Ovary (tissue), 10 donors: ENCODE measurements at places on chromosomes 2 and 18.

GRCh38 chr2:28588292-28588670 lies 92.4 kb downstream of the PLB1 start:
- no peak overlapping the region for H3K4me3 ChIP-seq
- peaks cover 4% of the 10 kb centered on the region for H3K4me1 ChIP-seq
- H3K36me3 ChIP-seq: no peaks in the 10 kb centered on the region
- H3K27me3 ChIP-seq: no peaks in the 10 kb centered on the region
- H3K27ac ChIP-seq: no peak overlapping the region
- DNase-seq: no peak

- DNase-seq: no peak
- H3K4me1 ChIP-seq: peaks cover 4% of the 10 kb centered on the region
- H3K27ac ChIP-seq: no peak overlapping the region
- H3K4me3 ChIP-seq: no peak overlapping the region
- no peaks in the 10 kb centered on the region for H3K36me3 ChIP-seq
These were observed 198.7 kb downstream of the LTBP1 start for GRCh38 chr2:33145459-33145858.

DNA sequence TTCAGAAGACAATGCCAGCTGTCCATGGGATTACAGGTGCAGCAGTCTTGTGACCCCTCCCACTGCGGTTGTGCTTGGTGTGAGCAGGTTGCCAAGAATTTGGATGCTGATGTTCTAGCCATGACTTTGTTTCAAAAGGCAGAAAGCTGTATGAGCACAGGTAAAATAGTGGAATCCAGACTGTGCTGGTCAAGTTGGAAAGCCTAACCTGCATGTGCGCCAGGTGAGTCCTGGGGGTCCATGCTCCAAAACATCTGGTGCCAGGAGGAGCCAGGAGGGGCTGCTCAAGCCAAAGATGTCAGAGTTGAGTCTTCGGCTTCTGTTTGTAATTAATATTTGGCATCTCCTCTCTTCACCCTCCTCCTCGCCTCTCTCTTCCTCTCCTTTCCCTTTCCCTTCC lies 330.1 kb downstream of the MYCN start:
- H3K4me1 ChIP-seq: no peaks in the 10 kb centered on the region
- no peak overlapping the region for H3K4me3 ChIP-seq
- H3K27me3 ChIP-seq: no peaks in the 10 kb centered on the region

DNA sequence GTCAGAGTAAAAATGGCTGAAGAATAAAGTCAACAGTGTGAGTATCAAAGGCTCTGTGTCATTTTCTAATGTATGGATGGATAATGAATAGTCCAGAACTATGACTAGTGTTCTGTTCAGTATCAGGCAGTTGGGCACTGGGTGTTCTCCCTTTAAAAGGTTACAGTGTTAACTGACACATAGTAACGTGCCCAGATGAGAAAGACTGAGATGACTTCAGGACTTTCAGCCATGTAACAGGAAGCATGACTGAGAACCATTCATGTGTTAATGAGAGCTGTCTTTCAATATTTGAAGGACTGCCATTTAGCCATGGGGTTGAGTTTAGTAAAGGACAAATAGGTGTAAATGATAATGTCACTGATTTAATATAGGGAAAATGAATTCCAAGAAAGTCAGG lies 187.1 kb downstream of the GULP1 start:
- no peaks in the 10 kb centered on the region for H3K4me1 ChIP-seq
- no peak overlapping the region for H3K27ac ChIP-seq
- H3K4me3 ChIP-seq: no peak overlapping the region
- no peak for DNase-seq

- H3K27me3 ChIP-seq: no peaks in the 10 kb centered on the region
- no peaks in the 10 kb centered on the region for H3K4me1 ChIP-seq
- no peaks in the 10 kb centered on the region for H3K36me3 ChIP-seq
- H3K27ac ChIP-seq: no peak overlapping the region
- H3K4me3 ChIP-seq: no peak overlapping the region
- DNase-seq: no peak
These were observed 27.2 kb downstream of the MARCO start for GRCh38 chr2:118968961-118969733.

DNA sequence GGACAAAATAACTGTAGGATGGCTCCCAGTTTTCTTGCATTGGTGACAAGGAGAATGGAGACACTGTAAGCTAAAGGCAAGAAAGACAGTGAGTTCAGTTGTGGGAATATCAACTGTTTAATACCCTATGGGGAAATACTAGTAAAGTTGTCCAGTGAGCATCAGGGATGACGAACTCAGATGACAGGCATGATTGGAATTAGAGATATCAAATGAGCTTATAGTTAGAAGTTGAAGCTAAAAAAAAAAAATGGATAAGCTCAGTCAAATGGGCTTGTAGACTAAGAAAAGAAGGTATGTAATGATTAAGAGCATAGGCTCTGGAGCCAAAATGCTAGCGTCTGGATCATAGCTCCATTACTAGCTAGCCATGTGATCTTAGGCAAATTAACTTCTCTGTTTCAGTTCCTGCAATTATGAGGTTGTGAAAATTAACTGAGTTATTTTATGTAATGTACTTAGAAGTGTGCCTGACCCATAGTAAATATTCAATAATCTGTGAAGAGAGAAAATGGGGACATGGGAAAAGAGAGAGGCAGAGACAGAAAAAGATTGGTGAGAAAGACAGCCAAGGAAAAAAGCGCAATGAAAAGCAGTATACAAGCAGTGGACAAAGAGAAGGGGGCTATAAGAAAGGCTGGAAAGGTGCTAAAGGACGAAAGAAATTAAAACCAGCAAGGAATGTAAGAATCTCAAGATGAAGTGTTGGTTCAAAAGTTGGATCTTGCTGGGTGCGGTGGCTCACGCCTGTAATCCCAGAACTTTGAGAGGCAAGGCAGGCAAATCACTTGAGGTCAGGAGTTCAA lies 95.7 kb upstream of the SLC39A10 start:
- no peaks in the 10 kb centered on the region for H3K27me3 ChIP-seq
- H3K36me3 ChIP-seq: no peaks in the 10 kb centered on the region
- no peak for DNase-seq
- H3K4me3 ChIP-seq: no peak overlapping the region
- H3K4me1 ChIP-seq: no peaks in the 10 kb centered on the region

DNA sequence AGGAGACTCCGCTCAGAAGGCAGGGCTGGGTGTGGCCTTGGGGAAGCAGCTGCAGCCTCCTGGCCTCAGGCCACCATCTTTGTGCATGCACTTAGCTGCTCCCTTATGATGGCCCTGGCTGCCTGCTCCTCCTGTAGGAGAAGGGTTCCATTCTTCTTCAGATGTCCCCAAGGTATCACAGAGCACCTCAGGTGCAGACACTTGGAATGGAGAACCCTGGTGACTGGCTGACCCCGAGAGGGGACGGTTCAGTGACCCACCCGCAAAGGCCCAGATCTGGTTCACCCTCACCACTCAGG lies 9.6 kb downstream of the GPAT2 start:
- no peak overlapping the region for H3K27ac ChIP-seq
- H3K4me1 ChIP-seq: no peaks in the 10 kb centered on the region
- H3K36me3 ChIP-seq: no peaks in the 10 kb centered on the region

DNA sequence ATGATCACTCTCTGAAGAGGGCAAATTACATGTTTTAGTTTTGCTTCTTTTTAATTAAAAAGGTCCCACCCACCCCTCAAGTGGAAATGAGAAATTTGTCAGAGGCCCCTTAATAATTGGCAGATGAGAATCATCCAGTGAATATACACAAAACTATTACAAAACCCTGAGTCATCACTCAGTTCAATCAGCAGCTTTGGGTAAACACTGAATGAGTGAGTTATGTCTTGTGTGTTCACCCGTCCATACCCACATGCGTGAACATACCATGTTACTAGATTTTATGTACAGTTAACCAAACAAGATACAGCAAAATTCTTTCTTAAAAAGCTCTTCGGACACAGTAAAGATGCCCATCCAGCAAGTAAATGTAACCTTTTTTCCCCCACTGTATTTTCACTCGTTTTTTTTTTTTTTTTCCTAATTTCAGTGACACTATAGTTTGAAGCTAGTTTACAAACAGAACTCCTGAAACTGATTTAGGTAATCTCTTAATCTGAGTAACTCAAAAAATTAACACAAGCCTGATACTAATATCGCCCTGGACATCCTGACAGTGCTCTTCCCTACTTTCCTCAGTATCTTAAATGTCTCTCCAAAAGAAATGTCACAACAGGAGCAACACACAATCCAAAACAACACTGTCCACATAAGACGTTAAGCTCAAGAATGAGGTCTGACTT lies 1.4 kb downstream of the PSME4 start:
- no peak for DNase-seq
- peak overlapping the region; percentile 68 for H3K4me3 ChIP-seq
- no peaks in the 10 kb centered on the region for H3K27me3 ChIP-seq
- H3K4me1 ChIP-seq: peaks cover 4% of the 10 kb centered on the region
- no peaks in the 10 kb centered on the region for H3K36me3 ChIP-seq
- peak overlapping the region; percentile 87 for H3K27ac ChIP-seq

DNA sequence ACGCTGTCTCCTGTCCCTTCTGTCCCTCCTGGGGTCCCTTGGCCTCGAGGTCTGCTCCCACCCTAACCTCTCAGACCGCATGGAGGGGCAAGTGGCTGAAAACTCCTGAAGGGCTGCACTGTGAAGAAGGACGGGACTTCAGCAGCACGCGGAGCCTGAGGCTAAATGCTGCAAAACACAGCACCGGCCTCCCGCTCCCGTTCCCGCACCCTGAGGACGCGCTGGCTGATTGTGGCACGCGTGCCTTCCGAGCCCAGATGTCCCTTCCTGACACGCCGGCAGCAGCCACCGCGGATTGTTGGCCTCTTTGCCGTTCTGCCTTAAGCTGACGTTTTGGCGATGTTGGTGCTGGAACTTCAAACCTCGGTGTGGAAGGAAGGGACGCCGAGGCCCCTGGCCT lies 125.9 kb upstream of the CTDP1 start:
- no peaks in the 10 kb centered on the region for H3K36me3 ChIP-seq
- H3K27me3 ChIP-seq: no peaks in the 10 kb centered on the region
- no peak overlapping the region for H3K27ac ChIP-seq
- DNase-seq: no peak

DNA sequence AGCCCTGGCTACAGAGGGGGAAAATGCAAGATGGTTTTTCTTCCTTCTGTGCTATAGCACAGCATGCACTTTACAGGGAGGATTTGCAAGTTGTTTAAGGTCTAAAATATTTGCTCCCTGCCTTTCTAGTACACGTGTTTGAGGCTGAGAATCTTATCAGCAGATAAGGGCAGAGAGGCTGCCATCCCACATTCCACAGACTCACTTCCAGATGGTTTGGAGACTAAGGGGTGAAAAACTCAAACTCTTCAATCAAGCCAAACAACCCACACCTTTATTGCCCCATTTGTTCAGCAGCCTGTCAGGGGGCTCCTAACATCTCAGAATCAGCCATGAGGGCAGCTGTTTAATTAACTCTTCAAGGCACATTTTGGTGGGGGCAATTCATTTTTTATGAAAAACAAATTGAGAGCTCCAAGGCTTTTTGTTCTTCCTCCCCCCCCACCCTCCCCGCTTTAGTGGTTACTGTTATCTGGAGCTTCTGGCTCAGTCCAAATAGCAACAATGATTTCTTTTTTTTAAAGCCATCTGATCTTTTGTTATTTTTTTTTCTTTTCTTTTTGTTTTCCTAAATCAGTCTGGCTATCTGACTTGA lies 242.6 kb upstream of the NT5C1B start:
- no peak overlapping the region for H3K27ac ChIP-seq
- H3K36me3 ChIP-seq: no peaks in the 10 kb centered on the region
- H3K27me3 ChIP-seq: no peaks in the 10 kb centered on the region
- no peak for DNase-seq

DNA sequence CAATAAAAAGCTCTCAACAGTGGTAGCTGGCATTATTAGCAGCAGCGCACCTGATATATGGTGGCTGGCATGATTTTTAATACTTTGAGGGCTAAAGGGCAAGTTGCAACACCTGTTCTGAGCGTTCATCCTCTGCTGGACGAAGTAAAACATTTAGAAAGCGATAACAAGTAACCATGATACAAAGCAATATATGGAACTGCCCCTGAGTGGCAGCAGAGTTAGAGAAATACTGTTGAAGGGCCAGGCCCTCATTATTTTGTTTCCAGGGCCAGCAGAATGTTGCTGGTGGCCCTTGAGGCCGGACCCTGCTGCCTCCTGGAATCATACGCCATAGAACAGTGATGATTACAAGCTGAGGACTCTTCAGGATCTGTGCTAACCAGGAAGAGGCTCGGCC lies 47.8 kb downstream of the ARHGEF4 start:
- no peak overlapping the region for H3K4me3 ChIP-seq
- no peaks in the 10 kb centered on the region for H3K27me3 ChIP-seq
- H3K4me1 ChIP-seq: no peaks in the 10 kb centered on the region
- no peaks in the 10 kb centered on the region for H3K36me3 ChIP-seq
- DNase-seq: no peak
- no peak overlapping the region for H3K27ac ChIP-seq

GRCh38 chr2:133768658-133769435 lies 200.6 kb upstream of the NCKAP5 start:
- no peak overlapping the region for H3K4me3 ChIP-seq
- no peak overlapping the region for H3K27ac ChIP-seq
- no peaks in the 10 kb centered on the region for H3K36me3 ChIP-seq

- H3K27ac ChIP-seq: no peak overlapping the region
- peaks cover 2% of the 10 kb centered on the region for H3K4me1 ChIP-seq
- H3K36me3 ChIP-seq: no peaks in the 10 kb centered on the region
- peak; percentile 89 for DNase-seq
- no peak overlapping the region for H3K4me3 ChIP-seq
- no peaks in the 10 kb centered on the region for H3K27me3 ChIP-seq
These were observed 17.0 kb upstream of the NFATC1 start for GRCh38 chr18:79378536-79379250.

GRCh38 chr2:210477496-210477895 lies 937 bp upstream of the LANCL1 start:
- H3K4me3 ChIP-seq: peak overlapping the region; percentile 70
- H3K27ac ChIP-seq: peak overlapping the region; percentile 75
- H3K36me3 ChIP-seq: no peaks in the 10 kb centered on the region
- H3K27me3 ChIP-seq: no peaks in the 10 kb centered on the region
- DNase-seq: peak; percentile 48

DNA sequence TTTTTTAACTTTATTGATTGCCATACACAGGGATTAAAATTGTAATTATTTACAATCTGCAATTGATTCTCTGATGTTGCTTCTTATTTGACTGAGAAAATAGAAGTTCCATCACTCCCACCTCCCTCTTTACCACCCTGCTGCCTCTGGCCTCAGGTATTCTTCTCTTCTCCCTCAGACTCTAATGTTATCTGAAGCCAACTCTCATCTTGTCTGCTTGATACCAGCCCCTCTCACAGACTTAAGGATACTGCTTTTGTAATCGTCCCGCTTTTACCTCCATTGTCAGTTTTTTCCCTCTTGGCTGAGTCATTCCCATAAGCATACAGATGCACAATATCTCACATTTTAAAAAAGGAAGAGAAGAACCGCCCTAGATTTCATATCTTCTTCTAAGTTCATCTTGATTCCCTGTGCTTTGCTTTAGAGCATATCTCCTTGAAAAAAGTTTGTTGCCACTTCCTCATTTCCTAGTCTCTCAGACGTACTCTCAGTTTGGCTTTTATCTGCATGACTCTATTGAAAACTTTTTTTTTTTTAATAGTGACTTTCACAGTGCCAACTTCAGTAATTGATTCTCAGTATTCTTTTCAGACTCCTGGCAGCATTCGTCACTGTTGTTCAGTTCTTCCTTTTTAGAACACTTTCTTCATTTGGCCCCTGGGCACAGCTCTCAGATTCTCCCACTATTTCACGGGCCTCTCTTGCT lies 31.1 kb downstream of the SPAG16 start:
- H3K27me3 ChIP-seq: no peaks in the 10 kb centered on the region
- no peak for DNase-seq
- H3K36me3 ChIP-seq: no peaks in the 10 kb centered on the region
- H3K4me1 ChIP-seq: no peaks in the 10 kb centered on the region
- no peak overlapping the region for H3K27ac ChIP-seq
